Midbrain (tissue), 1 donor: ENCODE measurements at places on chromosomes 3 and 15.

DNA sequence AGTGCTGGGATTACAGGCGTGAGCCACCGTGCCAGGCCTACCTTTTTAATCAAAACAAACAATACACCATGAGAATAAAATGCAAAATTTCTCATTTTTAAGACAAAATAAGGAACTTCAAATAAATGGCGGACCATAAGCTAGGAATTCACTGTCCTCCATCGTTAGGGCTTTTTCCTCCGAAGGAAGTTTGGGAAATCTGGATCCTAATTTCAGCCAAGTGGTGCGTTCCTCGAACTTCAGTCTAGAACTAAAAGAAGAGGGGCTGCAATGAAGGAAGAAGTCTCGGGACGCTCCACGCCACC, 260 bp downstream of the EXD1 start:
- DNase-seq, result no peak

- DNase-seq, result no peak
These were observed 263.4 kb downstream of the MCTP2 start for GRCh38 chr15:94494732-94495131.

DNA sequence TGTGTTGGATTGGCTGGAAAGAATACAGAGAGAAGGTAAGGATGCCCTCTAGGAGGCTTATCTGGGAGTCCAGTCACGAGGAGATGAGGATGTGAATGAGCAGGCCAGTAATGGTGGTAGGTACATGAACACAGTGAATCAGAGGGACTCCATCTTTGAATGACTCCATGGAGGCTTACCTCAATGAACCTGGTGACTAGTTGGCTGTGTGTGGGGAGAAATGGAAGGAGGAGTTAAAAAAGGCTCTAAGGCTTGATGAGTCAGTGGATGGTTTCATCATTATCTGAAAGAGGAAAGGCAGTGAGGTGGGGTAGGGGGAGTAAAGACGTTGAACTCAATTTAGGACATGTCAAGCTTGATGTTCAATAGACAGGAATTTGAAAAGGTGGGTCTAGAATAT, 61.1 kb downstream of the KCNAB1 start:
- DNase-seq, result no peak

- no peak for DNase-seq
These were observed 108.5 kb downstream of the SAMMSON start for GRCh38 chr3:70108072-70108471.

GRCh38 chr3:192169332-192169915, 557.9 kb downstream of the FGF12 start:
- DNase-seq, result no peak

GRCh38 chr3:1251282-1252060, 158.6 kb downstream of the CNTN6 start:
- DNase-seq, result no peak

- no peak for DNase-seq
These were observed 217.3 kb upstream of the GOLIM4 start for GRCh38 chr3:168312984-168313383.
